Caudate nucleus (tissue), 63 donors: ENCODE measurements at places on chromosomes 16 and 17.

GRCh38 chr17:15966879-15967248 is 21.9 kb downstream of the ADORA2B start:
- no peak for DNase-seq

GRCh38 chr17:41451154-41451728 is 10.5 kb upstream of the KRT38 start:
- no peak for DNase-seq

GRCh38 chr17:48102043-48102750 is 919 bp upstream of the CBX1 start:
- DNase-seq: no peak

- DNase-seq: no peak
Measured at GRCh38 chr17:47808036-47808829, 13.4 kb downstream of the OSBPL7 start.

DNA sequence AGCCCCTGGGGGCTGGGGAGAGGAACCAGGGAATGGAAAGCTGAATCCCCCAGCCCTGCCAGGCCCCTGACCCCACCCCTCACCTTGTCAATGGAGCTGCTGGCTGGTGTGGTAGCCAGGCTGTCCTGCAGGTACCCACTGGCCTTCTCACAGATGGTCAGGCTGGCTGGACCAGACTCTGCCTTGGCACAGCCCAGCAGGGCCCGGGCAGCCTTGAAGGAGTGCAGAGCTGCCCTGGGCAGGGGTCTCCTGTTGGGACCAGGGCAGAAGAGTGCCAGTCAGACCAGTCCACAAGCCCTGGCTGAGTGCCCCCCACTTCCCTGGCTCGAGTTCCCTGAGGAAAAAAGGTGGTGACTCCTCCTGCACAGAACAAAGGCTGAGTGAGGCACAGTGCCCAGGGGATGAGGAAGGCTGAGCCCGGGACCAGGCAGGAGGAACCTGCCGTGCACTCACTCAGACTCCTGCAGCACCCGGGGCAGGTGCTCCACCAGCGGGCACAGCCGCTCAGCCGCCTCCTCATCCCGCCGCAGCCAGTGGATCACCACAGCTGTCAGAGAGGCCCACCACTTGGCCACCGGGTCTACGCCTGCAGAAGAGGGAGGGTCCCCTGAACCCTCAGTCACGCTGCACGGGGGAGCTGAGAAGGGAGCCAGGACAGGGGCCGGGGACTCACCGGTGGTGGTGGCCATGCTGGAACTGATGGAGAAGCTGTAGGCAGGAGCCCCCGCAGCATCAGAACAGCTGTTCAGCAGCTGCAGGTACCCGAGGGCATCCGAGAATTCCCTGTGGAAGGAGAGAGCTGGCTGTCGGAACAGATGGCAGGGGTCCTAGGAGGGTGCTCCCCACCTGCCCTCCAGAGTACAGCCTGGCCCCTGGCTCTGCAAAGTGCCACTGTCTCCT is 22.4 kb downstream of the SREBF1 start:
- no peak for DNase-seq

DNA sequence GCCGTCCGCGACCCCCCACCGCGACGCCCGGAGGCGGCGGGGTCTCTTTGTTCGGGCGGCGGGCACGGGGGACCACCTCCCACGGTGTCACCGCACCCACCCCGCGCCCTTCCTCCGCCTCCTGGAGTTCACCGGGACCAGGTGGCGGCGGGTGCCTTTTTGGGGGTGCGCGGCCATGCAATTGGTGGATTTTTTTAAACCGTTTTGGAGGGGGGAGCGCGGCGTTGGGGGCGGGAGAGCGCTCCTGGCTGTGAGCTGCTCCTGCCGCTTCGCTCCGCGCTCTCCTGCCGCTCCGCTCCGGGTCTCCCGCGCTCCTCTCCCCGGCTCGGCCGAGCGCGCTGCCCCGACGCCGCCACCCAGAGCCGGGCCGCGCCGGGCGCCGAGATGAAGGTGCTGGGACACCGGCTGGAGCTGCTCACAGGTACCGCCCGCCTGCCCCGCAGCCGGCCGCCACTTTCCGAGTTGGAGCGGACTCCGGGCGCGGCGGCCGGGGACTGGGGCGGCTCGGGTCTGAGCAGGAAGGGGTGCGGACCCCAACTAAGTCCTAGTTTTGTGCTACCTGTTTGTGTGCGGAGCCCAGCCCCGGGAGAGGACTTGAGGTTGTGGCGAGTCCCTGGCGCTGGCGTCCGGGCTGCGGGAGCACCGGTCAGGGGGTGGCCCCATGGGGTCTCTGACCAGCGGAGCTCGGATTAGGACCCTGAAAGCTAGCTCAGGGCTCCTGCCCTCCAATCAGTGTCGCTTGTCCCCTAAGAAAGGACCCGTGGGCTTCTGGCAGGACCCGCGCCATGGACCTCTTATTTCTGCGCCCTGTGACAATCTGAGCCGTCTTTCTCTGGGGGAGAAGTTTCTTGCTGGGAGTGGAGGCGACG is 35.7 kb upstream of the NDRG4 start:
- DNase-seq: peak; percentile 53
